Subcutaneous adipose tissue (tissue), 4 donors: ENCODE measurements at places on chromosomes 4 and X. TPM values are rescaled to one million over a fixed set of nuclear protein-coding genes. Genes with fewer than 3 reads are reported as not detected.

The REELD1 gene
- 1.3 TPM for total RNA-seq

The SH3BGRL gene
- total RNA-seq = 255 TPM

The RENBP gene
- total RNA-seq = 14.0 TPM

The IL13RA2 gene
- total RNA-seq = 1.5 TPM

The CFP gene
- total RNA-seq = 25.8 TPM

The POLA1 gene
- 18.4 TPM for total RNA-seq

The LAP3 gene
- total RNA-seq = 89.4 TPM

The MPC1L gene
- total RNA-seq = not detected

The TLR1 gene
- 70.2 TPM for total RNA-seq
